ENCODE measurements at places on chromosomes 16 and 17. TPM values are rescaled to one million over a fixed set of nuclear protein-coding genes. Genes with fewer than 3 reads are reported as not detected.

DNA sequence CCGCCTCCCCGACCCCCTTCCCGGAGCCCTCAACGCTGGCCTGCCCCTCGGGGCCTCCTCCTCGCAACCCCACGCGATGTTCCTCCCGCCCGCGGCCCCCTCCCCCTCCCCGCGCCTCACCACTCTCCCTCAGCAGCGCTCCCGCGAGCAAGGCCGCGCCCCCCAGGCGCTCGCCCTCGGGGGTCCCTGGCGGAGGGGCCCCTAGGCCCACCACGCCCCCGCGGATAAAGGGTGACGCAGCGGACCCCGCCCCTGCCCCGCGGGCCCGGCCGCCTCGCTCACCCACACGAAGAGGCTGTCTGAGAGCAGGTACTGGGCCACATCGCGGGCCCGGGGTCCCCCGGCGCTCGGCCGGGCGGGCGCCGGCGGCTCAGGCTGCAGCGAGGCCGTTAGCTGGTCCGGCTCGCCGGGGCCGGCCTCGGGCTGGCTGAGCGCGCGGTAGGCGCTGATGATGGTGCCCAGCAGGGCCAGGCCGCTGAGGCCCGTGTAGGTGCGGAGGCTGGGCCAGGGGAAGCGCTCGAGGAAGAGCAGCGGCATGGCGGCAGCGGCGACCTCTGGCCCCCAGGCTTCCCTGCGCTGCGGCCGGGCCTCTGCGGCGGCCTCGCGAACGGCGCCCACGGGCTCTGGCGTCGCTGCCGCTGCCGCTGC, 430 bp downstream of the AMFR start:
- peak; percentile 9 for DNase-seq

DNA sequence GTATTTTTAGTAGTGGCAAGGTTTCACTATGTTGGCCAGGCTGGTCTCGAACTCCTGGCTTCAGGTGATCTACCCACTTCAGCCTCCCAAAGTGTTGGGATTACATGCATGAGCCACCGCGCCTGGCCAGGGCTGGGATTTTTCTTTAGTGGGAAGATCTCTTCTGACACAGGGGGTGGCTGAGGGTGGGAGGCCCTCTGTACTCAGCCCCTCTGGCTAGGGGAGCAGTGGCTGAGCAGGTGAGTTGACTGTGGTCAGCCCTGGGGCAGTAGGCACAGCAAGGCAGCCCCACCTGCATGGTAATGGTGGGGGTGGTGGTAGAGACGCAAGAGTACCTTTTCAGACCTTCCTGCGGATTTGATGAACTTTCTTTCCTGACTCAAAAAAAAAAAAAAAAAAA, 12.3 kb upstream of the GPRC5B start:
- DNase-seq: no peak

DNA sequence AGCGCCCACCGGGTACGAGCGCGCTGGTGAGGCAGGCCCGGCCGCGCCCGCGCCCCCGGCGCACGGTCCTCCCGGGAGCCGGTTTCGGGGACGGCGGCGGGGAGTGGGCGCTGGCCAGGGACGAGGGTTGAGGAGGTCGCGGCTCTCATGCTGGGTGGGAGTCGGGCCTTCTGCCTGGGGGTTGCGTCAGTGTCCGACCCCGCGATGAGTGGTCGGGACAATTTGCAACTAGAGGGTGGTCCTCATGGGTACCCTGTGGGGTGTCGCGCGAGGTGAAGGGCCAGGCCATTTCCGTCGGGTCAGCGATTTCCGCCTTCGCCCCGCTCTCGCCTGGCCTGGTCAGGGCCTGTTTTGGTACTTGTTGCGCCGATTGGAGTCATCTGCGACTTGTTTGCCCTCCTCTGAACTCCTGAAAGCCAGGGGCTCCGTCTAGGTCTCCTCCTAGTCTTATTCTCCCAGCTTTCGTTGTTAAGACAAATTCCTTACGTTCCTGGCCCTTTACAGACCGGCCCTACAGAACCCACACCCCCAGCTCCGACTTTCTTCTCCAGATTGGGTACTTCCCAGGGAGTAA, 14.9 kb downstream of the NAA60 start:
- DNase-seq: no peak

GRCh38 chr17:78206298-78206697, 7.8 kb upstream of the BIRC5 start:
- DNase-seq: no peak

DNA sequence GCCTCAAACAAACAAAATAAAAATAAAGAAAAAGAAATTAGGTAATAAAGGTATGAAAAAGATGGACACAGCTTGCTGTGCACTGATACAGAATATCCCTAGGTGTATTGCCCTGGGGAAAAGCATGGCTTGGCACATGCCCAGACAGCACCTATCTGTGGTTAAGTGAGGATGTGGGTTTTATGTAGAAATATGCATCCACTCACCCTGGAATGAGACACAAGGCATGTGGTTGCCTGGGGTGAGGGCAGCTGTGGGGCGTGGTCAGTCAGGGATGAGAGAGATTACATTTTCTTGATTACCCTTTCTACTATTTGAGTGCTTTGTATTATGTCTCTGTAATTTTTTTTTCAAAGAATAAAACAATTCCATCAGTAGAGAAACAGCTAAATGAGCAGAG, 6.9 kb downstream of the PLLP start:
- DNase-seq: peak; percentile 78

DNA sequence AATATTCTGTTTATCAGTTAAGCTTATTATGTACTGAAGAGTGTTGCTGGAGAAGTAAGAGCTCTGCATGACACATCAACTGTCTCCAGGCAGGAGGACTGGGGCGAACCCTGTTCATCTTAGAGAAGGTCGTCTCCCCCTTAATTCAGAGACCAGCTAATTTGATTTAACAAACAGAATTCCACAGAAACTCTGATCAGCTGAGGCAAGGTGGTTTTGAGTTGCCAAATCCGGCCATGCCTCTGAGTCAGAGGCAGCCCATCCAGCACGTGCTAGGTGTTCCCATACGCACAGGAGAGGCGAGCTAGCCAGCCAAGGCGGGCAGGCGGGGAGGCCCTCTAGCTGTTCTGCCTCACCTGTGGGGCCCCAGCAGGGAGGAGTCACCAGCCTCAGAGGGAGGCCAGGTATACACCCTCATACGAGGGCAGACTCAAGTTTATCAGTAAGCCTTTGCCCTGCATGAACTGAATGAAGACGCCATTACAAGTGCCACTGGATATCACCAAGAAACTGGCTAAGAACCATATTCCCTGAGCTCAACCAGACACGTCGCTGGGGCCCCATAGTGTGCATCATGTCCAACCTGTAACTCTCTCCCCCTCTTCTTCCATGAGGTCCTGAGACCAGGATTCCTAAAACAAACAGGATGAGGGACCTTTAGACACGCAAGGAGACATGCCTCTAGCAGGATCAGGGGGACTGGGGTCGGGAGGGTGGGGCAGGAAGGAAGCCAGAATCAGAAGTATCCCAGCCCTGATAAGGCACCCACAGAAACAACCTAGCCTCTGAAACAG, 25.7 kb downstream of the STAT5A start:
- no peak for DNase-seq

GRCh38 chr16:75022567-75022966, 23.7 kb downstream of the ZNRF1 start:
- no peak for DNase-seq

DNA sequence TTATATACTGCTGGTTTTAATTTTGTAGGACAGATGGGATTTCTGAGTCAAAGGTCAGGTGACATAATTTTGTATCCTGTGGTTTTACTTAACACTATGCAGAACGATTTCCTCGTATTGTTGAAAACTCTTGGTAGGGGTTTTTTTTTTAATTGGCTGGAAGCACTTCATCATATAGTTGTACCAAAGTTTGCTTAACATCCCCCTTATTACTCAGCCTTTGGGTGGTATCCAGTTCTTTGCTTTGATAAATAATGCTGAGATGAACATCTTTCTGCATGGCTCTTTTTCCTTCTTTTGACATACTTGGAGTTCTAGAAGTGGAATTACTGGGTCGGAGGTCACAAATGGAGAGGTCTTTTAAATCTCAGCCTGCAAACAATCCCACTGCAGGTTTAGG, 419.1 kb downstream of the MAF start:
- no peak for DNase-seq

GRCh38 chr16:57194512-57194911, 8.4 kb downstream of the RSPRY1 start:
- no peak for DNase-seq

MFAP4 gene
- total RNA-seq: not detected

PRCD gene
- 0.66 TPM for total RNA-seq

OTOA gene
- 0.20 TPM for total RNA-seq

CTNS gene
- 11.4 TPM for total RNA-seq

CCL3 gene
- total RNA-seq: 4.0 TPM

RILP gene
- 2.0 TPM for total RNA-seq

DPEP1 gene
- total RNA-seq: not detected

Measured in T-cell (primary cell).